ENCODE measurements at places on chromosomes 5 and 9. TPM values are rescaled to one million over a fixed set of nuclear protein-coding genes. Genes with fewer than 3 reads are reported as not detected.

DNA sequence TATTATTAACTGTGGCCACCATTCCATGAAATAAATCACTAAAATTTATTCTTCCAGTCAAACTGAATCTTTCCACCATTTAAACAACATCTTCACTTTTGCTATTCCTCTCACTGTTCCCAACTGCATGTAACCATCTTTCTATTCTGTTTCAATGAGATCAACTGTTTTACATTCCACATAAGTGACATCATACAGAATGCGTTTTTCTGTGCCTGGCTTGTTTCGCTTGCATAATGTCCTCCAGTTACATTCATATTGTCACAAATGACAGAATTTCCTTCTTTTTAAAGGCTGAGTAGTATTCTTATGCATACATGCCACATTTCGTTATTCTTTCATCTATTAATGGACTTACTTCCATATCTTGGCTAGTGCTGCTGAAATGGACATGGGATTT lies 738.2 kb downstream of the SEMA5A start:
- no peaks in the 10 kb centered on the region for H3K4me1 ChIP-seq
- no peak for DNase-seq
- H3K4me3 ChIP-seq: no peak overlapping the region
- no peak overlapping the region for H3K27ac ChIP-seq
- no peaks in the 10 kb centered on the region for H3K27me3 ChIP-seq

- H3K4me1 ChIP-seq: no peaks in the 10 kb centered on the region
- peaks cover 14% of the 10 kb centered on the region for H3K27me3 ChIP-seq
- no peak overlapping the region for H3K4me3 ChIP-seq
- no peak overlapping the region for H3K27ac ChIP-seq
Observed at GRCh38 chr9:69637193-69637816, 34.9 kb downstream of the APBA1 start.

DNA sequence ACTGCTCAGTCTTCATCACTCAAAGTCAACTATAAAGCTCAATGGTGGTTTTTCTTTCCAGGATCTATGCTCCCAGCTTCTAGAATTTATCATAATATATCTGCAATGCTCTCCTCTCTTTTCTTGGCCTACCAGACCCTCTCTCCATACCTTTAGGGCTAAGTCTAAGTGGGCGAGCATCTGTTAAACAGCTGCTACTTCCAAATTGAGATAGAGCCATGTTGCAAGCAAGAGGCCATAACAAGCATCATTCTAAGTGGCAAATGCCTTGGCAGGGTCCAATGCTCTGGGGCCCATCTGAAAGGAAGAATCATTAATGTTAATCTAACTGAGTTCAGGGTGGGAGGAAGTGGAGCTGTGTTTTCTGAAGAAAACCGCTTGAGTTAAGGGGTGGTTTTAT lies 324.0 kb downstream of the TLR4 start:
- H3K36me3 ChIP-seq: no peaks in the 10 kb centered on the region
- no peak for DNase-seq
- H3K27ac ChIP-seq: no peak overlapping the region
- H3K27me3 ChIP-seq: no peaks in the 10 kb centered on the region
- no peak overlapping the region for H3K4me3 ChIP-seq

DNA sequence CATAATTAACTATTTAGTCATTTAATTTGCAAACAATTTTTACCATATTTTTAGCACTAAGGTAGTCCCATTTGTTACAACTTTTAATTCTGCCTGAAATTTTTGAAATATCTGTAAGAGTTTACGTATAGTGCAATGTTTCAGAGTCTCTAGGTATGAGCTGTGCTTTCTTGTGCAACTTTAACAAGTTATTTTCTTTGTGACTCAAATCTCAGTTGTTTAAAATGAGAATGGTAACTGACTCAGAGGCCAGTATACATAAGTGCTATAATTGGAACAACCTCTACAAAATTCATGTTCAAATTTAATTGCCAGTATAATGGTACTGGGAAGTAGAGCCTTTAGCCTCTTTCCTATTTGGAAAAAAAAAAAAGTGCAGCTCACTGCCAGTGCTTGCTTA lies 14.2 kb upstream of the ZNF883 start:
- no peaks in the 10 kb centered on the region for H3K27me3 ChIP-seq
- no peak overlapping the region for H3K27ac ChIP-seq
- no peaks in the 10 kb centered on the region for H3K36me3 ChIP-seq
- no peak for DNase-seq

- no peak overlapping the region for H3K4me3 ChIP-seq
- no peaks in the 10 kb centered on the region for H3K27me3 ChIP-seq
- H3K36me3 ChIP-seq: no peaks in the 10 kb centered on the region
- no peak overlapping the region for H3K27ac ChIP-seq
- no peaks in the 10 kb centered on the region for H3K4me1 ChIP-seq
Observed at GRCh38 chr9:78577156-78577906, 280.4 kb downstream of the PSAT1 start.

DNA sequence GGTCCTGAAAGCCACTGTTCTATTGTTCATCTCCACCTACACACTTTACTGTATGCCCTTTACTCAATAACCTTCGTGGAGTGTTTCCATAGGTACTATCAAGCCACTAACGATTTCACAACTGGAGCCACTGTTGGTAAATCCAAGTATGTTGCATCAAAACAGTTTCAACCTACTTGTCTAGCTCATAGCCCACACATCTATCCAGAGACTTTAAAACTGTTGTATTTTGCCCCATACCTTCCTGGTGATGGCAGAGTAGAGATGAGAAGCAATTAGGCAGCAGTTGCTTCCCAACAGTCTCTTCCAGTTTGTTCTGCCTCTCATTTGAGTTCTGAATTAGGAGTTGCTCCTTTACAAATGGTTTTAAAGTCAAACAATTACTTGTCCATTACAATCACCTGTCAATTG lies 607 bp downstream of the FAXDC2 start:
- H3K27ac ChIP-seq: no peak overlapping the region
- DNase-seq: no peak
- peaks cover 3% of the 10 kb centered on the region for H3K4me1 ChIP-seq
- no peak overlapping the region for H3K4me3 ChIP-seq

- no peak overlapping the region for H3K27ac ChIP-seq
- DNase-seq: no peak
- no peak overlapping the region for H3K4me3 ChIP-seq
- peaks cover 5% of the 10 kb centered on the region for H3K27me3 ChIP-seq
- H3K4me1 ChIP-seq: peaks cover 27% of the 10 kb centered on the region
Observed at GRCh38 chr5:66615136-66615535, 18.9 kb downstream of the MAST4 start.

- peaks cover 19% of the 10 kb centered on the region for H3K4me1 ChIP-seq
- H3K36me3 ChIP-seq: peaks cover 24% of the 10 kb centered on the region
- H3K27me3 ChIP-seq: no peaks in the 10 kb centered on the region
- peak overlapping the region; percentile 20 for H3K27ac ChIP-seq
Observed at GRCh38 chr9:125133403-125134329, 9.7 kb downstream of the SCAI start.

GRCh38 chr5:79235261-79235633 lies 684 bp upstream of the JMY start:
- no peaks in the 10 kb centered on the region for H3K36me3 ChIP-seq
- H3K27me3 ChIP-seq: no peaks in the 10 kb centered on the region
- H3K27ac ChIP-seq: peak overlapping the region; percentile 96
- DNase-seq: peak; percentile 17

GRCh38 chr5:69497006-69497520 lies 4.5 kb downstream of the OCLN start:
- no peaks in the 10 kb centered on the region for H3K36me3 ChIP-seq
- no peak overlapping the region for H3K27ac ChIP-seq
- H3K4me3 ChIP-seq: no peak overlapping the region
- H3K27me3 ChIP-seq: peaks cover 43% of the 10 kb centered on the region
- peaks cover 7% of the 10 kb centered on the region for H3K4me1 ChIP-seq

DNA sequence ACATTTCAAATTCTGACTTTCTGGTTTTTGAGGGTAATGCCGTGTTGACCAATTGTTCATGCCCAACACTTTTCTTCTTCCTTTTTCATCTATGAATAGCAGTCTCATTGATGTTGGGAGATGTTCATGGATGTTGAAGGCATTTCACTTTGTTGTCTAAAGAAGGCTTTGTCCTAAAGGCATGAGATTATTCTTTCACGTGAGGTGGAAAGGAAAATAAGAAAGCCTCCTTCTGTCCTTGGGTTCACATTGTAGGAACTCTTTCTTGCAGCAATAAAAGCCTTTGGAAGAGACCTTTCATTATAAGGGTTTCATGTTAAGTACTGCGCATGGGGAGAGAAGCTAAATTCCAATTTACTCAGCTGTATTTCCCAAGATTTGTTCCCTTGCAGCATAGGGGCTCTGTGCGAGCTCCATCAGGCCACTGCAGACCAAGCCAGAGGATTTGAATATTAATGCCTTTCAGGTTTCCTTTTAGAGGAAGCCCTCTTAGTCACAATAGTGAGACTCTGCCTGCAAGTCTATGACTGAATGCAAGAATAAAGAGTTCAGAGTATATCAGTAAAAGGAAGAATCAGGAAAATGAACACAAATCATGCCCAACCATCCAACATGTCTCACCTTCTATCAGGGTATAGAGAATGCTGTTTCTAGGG lies 274.6 kb downstream of the TMEM38B start:
- no peak overlapping the region for H3K27ac ChIP-seq
- no peaks in the 10 kb centered on the region for H3K36me3 ChIP-seq
- DNase-seq: no peak
- no peaks in the 10 kb centered on the region for H3K4me1 ChIP-seq
- H3K4me3 ChIP-seq: no peak overlapping the region
- no peaks in the 10 kb centered on the region for H3K27me3 ChIP-seq

The OR1Q1 gene
- total RNA-seq: not detected

The NTNG2 gene
- total RNA-seq: 5.4 TPM

The PCDH12 gene
- 0.82 TPM for total RNA-seq

The SPATA31A3 gene
- not detected for total RNA-seq

The CLIC3 gene
- 4.4 TPM for total RNA-seq

Measured in activated CD4-positive, alpha-beta T cell treated with anti-CD3 and anti-CD28 coated beads, Interleukin-2, amount 10 ng/mL, durations not matched to agents 7 days and 5 days (primary cell).